CD4-positive, alpha-beta T cell treated with Interleukin-6 at 100 ng/mL for 8 hours (primary cell): ENCODE measurements at places on chromosomes 6 and 20.
A peak's percentile ranks its signal among the peaks of the same experiment; 100 is the strongest.

DNA sequence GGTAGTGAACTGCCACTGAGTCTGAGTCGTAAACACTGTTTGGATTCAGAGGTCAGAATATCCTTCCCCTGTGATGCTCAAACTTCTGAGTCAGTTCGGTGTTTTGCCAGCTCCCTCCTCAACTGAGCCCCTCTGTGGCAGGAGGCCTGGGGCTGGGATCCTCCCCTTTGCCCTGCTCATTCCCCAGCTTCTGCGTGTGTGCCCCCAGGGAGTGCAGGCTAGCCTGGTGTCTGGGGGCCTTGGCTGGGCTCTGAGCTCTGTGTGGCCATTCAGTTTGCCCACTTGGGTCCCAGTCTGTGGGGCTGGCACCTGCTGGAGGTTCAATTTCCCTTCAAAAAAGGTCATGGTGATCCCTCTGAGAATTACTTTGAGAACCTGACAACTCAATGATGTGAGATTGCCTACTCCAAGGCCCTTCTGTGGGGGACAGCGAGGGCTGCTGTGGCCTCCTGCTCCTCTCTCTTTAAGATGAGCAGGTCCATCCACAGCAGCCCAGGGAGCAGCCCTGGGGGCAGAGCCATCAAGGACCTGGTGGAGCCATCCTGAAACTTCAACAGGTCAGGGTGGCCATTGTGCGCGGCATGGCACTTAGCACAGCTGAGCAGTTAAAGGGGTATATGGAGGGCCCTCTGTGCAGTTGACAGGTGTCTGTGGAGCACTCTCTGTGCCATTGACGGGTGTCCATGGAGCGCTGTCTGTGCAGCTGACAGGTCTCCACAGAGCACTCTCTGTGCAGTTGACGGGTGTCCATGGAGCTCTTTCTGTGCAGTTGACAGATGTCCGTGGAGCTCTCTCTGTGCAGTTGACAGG, 147.2 kb downstream of the SYCP2 start:
- DNase-seq: no peak

DNA sequence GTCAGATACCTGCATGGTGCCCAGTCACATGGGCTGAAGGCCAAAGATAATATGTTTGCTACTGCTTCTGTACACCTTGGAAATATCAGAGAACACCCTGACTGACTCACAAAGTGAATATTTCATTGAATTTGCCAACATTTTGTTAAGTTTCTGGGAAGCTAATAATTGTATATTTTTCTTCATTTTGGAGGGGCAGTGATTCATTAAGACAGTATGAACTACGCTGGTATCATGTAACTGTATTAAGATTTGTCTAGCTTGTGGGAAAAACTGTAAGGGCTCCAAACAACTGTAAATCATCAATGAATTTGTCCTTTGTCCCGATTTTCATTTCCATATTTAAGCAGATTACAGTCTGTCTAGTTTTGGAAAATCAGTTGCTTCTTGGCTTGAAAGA, 102.3 kb upstream of the CCN2 start:
- no peak for DNase-seq

DNA sequence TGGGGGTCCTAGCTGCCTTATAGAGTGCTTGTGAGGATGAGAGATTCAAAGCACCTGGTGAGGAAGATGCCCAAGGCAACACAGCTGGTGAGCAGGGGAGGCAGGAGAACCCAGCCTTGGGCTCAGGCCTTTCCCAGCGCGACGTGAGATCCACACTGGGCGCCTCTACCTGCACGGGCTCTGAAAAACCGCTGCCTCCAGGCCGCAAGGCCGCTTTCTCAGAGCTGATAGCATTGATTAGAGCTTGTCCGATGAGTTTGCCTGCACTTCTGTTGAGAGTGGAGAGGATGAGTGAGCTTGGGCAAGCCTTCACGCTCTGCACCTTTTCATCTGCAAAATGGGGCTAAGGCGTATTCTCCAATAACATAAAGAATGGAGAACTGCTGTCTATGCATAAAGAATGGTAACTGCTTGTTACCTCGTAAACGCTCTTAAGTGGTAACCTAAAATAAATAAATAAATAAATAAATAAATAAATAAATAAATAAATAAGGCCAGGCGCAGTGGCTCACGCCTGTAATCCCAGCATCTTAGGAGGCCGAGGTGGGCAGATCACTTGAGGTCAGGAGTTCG, 916 bp downstream of the PABPC1L start:
- no peak for DNase-seq

GRCh38 chr6:41976794-41977484, 35.3 kb upstream of the CCND3 start:
- no peak for DNase-seq

DNA sequence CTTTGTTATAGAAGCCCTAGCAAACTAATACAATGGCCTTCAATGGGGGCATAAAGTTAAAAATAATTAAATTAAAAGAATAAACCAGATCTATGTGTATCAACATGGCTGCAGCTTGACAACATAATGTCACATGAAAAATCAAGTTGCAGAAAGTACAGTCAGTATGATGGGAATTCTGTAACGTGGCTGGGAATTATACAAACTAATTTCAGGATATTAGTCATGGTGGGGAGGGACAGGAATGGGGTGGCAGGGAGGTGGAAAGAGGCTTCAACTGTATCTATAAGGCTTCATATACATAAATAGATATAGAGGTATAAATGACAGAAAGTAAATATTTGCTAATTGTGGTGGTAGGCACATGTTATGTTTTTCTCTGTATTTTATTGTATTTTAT, 107.1 kb downstream of the UNC5CL start:
- no peak for DNase-seq

- no peak for DNase-seq
These were observed 260.0 kb downstream of the ERMARD start for GRCh38 chr6:170011204-170012036.

DNA sequence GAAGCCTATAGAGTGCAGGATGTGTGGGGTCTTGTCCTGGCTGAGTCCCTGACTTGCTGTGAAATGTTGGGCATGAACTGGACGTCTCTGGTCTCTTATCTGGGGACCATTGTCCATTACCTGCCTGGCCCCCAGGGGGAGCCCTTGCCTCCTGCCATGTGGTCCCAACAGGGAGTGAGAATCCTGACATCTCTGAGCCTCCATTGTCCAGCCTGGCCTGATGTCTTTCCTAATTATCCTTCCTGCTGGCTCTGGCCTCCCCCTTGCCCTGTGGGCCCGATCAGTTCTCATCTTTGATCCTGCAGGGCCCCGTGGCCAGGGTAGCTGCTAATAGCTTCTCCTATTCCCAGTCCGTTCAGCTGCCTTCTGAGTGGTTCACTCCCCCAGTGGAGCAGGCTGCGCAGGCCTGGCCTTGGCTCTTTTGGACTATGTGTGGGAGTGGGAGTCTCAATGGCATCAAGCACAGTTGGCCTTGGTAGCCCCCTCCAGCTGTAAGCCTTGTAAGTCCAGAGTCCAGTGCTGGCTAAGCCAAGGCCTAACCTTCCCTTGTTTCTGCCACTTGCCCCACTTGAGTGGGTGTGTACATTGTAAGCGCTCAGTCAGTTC, 77.9 kb upstream of the RALY start:
- peak; percentile 30 for DNase-seq

DNA sequence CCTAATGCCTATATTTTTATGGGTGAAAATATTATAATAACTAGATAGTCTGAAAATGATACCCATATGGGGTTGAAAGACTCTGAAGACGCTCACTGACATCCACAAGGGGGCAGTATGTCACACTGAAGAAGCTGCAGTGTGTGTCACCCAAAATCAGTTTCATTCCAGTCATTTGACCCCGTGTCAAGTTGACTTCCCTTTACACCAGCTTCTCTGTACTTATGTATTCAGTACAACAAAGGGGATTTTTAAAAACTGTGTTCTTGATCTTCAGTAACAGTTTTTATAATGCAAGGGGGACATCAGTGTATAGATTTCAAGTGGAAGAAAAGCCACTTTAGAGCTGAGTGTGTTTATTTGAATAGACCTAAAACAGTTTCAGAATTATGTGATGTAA, 19.3 kb downstream of the FAXC start:
- DNase-seq: peak; percentile 58

DNA sequence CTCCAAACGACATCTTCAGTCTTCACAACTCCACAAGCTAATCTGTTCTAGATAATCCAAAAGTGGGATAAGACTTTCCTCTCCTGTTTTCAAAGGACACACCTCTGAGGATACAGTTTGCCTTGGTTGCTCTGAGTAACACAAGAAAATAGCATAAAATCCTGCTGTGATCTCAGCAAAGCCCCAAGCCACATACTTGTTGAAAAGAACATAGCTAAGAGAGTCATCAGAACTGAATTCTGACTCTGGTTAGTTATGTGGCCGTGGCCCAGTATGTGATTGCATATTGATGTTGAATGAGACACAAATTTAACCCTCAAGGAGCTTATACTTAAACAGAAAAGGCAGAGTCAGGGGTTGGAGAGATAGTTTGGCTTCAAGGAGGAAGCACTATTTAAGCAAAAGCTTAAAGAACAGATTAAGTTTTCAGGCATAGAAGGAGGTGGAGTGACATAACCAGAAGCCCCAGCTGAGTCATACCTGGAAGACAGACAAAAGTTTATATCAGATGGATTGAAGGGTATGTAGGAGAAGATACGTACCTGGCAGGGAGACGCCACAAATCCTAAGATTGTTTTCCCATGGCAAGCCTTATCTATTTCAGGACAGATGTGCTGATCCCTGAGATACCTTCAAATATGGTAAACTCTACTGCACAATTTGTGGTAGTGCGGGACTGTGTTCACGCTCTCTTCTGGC, 41.2 kb downstream of the OPN5 start:
- no peak for DNase-seq

DNA sequence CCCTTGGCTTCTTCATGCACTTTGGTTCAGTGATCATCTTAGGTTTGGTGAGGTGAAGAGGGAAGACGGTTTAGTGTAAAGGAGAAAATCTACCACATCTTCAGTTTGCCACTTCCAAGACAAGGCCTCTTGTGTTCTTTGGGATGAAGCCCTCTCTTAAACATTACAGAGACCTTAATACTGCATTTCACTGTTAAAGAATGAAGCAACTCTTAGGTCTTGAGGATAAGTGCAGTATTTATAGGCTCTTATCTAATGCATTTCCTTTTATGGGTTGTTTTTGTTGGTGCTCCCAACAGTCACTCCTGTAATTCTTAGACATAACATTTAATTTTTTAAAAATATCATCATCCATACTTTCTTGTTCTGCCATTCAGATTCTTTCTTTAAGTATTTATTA, 139.9 kb upstream of the LAMP5 start:
- DNase-seq: no peak

DNA sequence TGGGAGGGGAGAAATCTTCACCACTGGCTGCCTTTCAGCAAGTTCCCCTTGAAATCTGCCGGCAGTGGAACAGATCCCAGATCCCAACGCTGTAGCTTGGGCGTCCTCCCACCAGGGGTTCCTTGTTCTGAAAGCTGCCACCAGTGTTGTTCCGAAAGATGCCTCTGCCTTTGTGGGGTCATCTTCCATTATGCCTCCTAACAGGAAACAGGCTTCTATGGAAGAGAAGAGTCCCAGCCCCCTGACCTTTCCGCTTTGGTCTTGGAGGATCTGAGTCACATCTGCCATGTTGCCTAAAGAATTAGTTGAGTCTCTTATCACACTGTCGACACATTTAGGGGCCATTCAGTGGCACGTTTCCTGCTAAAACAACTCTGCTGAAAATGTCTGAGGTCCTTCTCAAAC, 57.5 kb upstream of the NFATC2 start:
- no peak for DNase-seq

GRCh38 chr6:71197267-71197666, 91.3 kb upstream of the OGFRL1 start:
- DNase-seq: no peak

- no peak for DNase-seq
These were observed 425.3 kb downstream of the EPM2A start for GRCh38 chr6:145309842-145310535.

DNA sequence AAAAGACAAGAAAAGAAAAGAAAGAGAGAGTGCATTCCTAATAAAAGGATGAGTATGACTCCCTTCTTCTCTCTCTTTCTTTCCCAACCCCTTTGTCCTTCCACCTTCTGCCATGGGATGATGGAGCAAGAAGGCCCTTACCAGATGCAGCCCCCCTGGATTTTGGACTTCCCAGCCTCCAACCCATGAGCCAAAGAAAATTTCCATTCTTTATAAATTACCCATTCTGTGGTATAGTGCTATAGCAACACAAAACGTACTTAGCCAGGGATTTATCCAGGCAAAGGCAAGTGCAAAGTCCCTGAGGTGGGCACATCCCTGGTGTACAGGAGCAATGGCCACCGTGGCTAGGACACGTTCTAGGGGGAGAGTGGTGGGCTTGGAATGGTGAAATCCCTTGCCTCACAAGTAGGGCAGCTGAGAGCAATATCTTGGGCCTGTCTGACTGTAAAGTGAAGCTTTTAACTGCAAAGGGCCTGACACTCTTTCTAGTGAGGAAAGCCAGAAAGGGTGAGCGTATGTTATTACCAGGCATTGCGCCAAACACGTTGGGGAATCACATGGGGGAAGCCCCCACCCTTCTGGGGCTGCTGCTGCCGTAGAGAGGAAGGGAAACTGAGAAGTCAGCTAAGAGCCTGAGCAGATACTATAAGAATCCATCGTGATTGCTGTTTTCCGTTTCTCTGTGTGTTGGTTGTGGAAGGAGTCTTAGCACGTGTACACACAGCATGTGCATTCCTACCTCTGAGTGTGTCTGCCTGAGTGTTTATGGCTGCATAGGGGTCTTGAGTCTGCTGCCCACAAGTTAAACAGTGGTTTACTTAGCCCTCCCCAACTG, 50.7 kb upstream of the SIRPA start:
- DNase-seq: no peak

- no peak for DNase-seq
These were observed 21.3 kb downstream of the CASS4 start for GRCh38 chr20:56433221-56433879.

GRCh38 chr20:32575227-32575581, 9.9 kb downstream of the NOL4L start:
- no peak for DNase-seq

DNA sequence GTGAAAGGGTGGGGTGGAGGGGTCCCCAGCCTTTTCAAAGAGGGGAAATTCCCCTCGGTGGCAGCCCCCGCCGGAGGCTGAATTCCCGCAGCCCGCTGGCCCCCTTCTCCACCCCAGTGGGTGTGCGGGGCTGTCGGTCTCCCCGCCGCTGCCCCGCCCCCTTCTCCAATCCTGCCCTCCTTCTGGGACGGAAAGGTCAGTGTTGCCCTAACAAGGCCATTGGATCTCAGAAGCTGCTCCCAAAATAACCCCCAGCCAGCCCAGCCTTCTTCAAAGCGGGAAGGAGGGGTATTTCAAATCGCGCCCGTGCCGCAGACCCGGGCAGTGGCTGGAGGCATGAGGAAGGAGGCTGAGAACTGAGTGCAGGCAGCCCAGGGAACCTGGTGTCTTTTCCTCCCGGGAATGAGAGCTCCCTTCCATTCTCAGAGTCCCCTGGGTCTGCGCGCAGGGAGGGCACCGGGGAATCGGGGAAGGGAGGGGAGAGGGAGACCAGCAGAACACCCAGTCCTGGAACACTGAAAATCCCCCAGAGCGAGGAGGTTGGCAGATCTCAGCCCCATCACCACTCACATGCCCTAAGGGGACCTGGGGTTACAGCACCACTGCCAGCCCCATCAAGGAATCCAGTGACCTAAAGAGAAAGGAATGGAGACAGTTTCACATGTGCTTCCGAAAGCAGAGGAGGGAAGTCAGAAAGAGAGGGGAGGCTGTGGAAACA, at the start of gene JPH2:
Gene JPH2 (minus strand): TSS at position 135 of the 718 bp plus-strand sequence. CDS start 483 bp downstream, outside the sequence.
- DNase-seq: no peak
